ENCODE measurements at places on chromosomes 2 and 18.

GRCh38 chr2:144003460-144004075 lies 516.4 kb downstream of the ZEB2 start:
- DNase-seq: no peak

DNA sequence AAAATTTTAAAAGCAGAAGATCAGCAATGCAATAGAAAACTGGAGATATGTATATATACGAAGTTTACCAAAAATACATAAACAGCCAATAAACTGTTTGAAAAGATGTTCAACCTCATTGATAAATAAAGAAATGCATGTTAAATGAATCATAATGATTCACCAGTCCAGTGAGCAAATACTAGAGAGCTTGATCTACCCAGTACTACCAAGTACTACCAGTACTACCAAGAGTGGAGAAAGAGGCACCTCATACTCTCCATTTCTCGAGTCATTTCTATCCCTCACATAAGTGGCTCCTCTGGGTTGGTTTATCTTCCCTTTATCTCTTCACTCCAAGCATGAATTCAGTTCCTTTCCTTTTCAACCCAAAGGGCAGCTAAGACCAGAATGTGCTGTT lies 138.9 kb downstream of the MREG start:
- no peak for DNase-seq

DNA sequence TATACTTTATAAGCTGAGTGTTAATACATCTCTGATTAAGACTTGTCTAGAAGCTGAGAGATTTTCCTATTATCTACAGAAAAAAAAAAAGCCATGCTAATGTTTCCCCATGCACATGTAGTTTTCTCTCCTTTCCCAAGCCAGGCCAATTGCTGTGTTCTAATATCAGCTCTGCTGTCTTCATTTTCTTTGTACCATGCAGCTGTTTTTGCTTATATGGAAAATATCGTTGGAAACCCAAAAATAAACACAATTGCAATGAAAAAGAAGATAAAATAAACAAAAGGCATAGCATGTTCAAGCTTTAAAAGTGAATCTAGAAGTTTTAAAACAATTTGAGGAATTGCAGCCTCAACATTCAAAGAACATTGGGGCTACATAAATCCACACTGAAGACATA lies 817.4 kb upstream of the ACVR2A start:
- no peak for DNase-seq

GRCh38 chr2:120748310-120748709 lies 12.6 kb downstream of the GLI2 start:
- no peak for DNase-seq

DNA sequence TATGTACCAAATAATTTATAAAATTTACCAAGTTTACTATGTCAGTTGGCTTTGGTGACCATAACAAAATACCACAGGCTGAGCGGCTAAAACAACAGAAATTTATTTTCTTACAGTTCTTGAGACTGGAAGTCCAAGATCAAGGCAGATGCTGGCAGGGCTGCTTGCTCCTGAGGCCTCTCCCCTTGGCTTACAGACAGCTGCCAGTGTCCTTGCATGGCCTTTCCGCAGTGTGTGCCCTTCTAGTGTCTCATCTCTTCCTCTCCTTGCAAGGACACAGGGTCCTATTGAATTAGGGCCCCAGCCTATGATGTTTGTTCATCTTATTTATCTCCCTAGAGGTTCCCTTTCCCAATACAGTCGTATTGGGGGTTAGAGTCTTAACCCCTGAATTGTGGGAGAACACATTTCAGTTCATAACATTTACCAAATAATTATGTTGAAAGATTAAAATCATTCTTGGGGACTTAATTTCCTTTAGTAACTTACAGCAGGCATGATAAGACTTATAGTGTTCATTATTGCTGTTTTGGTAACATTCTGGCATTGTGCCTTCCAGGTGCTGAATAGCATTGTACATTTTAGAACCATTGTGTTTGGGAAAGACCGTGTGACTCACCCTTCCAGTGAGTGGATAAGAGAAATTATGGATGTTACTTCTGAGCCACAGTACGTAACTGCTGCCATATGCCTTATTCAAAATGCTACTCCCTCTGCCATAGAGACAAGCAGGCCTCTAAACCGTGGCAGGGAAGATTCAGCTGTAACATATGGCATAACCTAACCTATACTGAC lies 317.5 kb downstream of the TMX3 start:
- no peak for DNase-seq

GRCh38 chr2:45794134-45794617 lies 142.7 kb downstream of the PRKCE start:
- DNase-seq: no peak

DNA sequence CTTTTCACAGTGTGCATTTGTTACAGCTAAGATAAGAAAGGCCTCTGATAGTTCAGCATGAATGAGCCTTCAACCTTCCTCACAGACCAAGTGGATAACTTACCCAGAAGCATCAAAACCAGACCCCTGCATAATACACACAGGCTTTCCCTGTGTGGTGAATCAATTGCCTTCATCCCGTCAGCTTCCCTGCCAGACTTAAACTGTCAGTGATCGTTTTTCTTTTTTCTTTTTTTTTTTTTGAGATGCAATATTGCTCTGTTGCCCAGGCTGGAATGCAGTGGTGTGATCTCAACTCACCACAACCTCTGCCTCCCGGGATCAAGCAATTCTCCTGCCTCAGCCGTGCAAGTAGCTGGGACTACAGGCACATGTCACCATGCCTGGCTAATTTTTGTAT lies 20.5 kb upstream of the SLC35F5 start:
- DNase-seq: no peak

- no peak for DNase-seq
These were observed 28.8 kb downstream of the ANXA4 start for GRCh38 chr2:69770747-69771146.

GRCh38 chr2:170923799-170924198 lies 5.3 kb upstream of the GORASP2 start:
- DNase-seq: no peak

GRCh38 chr2:47818777-47819176 lies 35.8 kb downstream of the MSH6 start:
- DNase-seq: no peak

GRCh38 chr18:24051031-24051947 lies 36.7 kb downstream of the TTC39C start:
- no peak for DNase-seq

DNA sequence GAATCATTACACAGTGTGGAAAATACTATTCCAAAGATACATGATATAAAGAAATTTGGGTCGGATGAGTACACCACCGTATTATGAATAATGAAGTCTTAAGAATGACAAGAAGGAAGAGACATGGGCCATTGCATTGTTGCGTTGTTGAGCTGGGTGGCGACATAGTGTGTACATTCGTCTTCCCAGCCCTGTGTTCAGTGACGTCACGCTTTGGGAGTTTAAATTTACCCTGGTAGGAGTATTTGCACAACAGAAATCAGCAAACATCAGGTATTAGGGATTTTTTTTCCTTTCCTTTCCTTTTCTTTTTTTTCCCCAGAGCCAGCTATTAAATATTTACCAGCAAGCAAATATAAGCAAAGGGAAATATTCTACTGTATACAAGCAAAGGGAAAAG lies 347.2 kb upstream of the NETO1 start:
- no peak for DNase-seq

GRCh38 chr2:222730366-222730999 lies 59.0 kb downstream of the MOGAT1 start:
- DNase-seq: no peak

DNA sequence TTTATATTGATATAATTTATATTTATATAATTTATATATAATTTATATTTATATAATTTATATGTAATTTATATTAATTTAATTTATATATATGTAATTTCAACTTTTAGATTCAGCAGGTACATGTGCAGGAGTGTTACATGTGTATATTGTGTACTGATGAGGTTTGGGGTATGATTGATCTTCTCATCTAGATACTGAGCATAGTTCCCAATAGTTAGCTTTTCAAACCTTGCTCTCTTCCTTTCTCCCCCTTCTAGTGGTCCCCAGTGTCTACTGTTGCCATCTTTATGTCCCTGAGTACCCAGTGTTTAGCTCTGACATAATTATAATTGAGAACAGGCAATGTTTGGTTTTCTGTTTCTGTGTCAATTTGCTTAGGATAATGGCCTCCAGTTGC lies 1335.3 kb upstream of the CDH2 start:
- no peak for DNase-seq

DNA sequence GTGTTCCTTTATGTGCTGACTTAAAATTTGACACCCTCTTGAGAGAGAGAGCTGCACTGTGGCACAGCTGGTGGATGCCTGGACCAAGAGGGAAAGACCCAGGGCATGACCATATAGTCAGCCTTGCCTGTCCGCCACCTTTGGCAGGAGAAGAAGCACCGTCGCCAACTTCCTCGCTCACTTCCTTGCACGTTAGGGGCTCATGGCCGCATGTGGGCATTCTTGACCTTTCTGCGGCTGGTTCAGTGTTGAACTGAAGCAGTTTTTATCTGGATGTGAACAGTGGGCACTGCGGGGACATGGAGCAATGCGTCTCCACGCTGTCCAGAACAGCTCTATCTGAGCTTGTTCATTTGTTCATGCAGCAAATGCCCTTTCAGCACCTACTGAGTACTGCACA lies 66.9 kb downstream of the TRAPPC12 start:
- DNase-seq: no peak

GRCh38 chr2:106537047-106537446 lies 49.9 kb downstream of the CD8B2 start:
- no peak for DNase-seq

DNA sequence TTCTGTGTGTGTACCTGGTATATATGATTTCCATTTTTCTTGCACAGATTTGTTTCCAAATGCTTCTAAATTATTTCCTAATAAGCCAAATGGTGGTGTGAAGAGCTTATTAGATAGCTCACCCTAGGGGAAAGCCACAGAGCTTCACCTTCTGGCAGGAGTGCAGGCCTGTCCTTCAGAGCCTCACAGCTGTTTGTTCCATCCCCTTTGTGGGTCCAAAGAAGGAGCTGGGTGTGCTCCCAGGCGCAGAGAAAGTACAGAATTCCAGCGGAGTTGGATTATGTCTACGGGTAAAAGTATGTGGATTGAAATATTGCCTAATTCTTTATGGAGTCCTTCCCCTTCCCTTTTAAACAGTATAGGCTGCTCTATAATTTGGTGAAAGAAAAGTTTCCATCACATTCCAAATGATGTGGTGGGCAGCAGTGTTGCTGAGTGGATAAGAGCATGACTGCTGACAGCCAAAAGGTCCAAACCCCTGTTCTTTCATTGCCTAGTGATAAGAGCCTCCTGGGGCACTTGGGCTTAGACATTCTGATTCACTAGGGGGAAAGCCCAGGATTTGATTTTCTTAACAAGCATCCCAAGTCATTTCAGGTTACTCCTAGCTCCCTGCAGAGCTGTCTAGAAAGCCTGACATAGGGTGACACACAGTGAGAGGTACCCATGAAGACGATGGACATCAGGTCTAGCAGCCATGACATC lies 86.6 kb downstream of the WDSUB1 start:
- no peak for DNase-seq

- no peak for DNase-seq
These were observed 98.2 kb upstream of the CYP1B1 start for GRCh38 chr2:38174131-38174530.

GRCh38 chr2:3633089-3633981 lies 24.7 kb upstream of the ALLC start:
- no peak for DNase-seq

DNA sequence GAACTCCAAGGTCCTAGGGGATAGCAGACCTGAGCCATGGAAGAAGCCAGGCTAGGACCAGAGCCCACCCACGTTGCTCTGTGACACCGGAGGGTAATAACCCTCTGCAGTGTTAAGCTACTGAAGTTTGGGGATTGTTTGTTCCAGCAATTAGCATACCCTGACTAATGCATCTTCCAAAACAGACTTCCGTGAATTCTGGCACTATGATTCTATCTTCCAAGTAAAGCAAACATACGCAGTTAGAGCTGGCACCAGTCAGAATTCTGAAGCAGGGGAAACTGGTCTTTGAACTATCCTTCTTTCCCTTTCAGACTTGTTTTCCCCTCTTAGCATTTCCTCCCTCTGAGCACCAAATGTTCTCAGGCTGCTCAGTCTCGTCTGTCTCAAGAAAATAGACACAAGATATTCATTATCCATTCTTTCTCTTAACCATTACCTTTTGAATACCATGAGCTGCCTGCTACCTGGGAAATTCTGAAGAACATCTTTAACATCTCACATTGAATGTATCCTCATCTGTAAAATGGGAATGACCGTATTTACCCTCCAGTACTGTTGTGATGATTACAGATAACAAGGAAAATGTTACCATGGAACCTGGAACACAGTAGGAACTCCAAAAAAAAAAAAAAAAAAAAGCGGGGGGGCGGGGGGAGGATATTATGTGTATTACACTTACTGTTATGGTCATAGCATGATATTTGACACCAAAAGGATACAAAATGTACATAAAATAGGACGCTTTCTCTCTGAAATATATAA lies 108.2 kb downstream of the TCF4 start:
- no peak for DNase-seq

DNA sequence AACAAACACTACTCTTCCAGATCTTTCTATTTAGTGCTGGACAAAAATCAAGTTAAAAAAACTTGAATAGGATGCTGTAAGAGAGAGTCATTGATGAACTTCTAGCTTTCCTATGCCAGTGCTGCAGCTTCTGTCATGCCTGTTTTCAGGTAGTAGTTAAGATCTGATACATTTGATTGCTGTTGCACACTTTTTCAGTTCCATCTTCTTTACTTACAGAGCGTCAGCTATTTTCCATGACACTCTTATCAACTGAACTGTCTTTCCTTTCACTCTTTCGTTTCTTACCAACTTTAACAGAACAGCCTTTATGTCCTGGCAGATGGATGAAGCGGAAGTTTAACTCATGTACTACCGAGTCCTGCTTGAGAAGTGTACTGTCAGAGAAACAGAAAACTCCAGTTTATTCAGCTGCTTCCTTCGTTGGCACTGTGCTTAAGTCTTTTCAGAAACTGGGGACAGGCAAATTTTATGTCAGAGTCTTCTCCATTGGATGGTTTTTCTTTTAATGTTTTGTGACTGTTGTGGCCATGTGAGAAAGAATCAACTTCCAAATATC lies 145.9 kb upstream of the KLHL14 start:
- DNase-seq: no peak

DNA sequence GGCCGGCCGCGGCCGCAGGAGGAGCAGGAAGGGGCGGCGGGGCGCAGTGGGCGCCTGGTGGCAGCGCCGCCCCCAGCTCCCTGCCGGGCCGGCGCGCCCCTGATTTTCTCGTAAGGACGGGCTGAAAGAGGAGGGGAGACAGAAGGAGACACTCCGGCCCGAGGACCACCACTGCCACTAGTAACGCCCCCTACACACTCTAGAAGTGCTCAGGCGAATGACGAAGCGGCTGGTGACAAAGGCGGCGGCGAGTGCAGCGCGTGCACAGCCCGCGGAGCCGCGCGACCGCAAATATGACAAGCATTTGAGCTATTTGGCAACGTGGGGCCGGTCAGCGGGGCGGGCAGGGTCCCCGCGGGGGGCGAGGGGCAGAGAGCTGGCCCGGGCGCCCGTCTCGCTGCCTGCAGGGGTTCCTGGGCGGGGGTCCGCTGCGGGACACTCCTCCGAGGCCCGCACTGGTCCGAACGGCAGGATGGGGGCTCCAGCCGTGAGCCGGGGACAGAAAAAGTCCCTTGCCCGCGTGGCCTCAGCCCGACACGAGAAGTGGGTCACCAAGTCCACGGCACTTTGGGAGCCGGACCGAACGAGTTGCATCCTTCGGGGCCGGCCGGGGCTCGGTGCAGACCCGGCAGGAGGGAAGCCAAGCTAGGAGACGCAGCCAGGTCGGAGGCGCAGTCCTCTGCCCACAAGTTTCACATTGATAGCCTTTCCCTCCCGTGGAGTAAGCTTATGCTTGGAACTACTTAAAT lies 524 bp upstream of the SERTAD2 start:
- no peak for DNase-seq
